ENCODE measurements at places on chromosomes 7 and 10.

- no peak for DNase-seq
Observed at GRCh38 chr10:62491597-62491996, 117.4 kb downstream of the ZNF365 start.

GRCh38 chr10:54903745-54904144 lies 102.7 kb upstream of the PCDH15 start:
- no peak for DNase-seq

GRCh38 chr7:98551611-98552273 lies 65.3 kb upstream of the NPTX2 start:
- no peak for DNase-seq

- no peak for DNase-seq
Observed at GRCh38 chr10:24115403-24115802, 93.5 kb upstream of the KIAA1217 start.

DNA sequence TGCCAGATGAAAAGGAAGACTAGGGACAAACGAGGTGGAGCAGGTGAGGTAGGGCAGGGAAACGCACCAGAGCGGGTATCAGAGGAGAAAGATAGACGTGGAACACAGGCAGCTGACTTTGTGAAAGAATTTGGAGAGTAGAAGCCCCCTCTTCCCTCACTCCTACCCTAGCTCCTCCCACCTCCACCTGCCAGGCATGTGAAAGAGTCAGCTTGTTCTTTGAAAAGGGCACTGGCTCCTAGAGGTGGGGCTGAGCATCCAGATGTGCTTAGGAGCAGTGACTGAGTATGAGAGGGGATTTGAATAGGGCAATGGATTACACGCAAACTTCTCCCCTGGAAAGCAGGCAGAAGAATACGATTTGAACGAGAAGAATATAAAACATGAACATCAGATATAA lies 174.2 kb upstream of the INHBA start:
- DNase-seq = no peak

- peak; percentile 58 for DNase-seq
Observed at GRCh38 chr10:77844713-77845445, 81.7 kb downstream of the DLG5 start.

Data from GM04503 (cell line).